ENCODE measurements at places on chromosomes 12 and 14. TPM values are rescaled to one million over a fixed set of nuclear protein-coding genes. Genes with fewer than 3 reads are reported as not detected.

DNA sequence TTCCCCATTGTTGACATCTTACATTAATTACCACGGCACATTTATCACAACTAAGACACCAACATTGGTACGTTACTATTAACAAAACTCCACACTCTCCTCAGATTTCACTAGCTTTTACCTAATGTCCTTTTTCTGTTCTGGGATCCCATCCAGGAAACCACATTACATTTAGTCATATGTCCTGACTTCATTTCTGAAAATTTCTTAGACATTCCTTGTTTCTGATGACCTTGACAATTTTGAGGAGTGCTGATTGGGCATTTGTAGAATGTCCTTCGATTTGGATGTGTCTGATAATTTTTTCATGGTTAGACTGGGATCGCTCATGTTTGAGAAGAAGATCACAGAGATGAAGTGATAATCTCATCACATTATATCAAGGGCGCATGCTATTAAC, 34.6 kb upstream of the ACSM4 start:
- DNase-seq, result no peak

DNA sequence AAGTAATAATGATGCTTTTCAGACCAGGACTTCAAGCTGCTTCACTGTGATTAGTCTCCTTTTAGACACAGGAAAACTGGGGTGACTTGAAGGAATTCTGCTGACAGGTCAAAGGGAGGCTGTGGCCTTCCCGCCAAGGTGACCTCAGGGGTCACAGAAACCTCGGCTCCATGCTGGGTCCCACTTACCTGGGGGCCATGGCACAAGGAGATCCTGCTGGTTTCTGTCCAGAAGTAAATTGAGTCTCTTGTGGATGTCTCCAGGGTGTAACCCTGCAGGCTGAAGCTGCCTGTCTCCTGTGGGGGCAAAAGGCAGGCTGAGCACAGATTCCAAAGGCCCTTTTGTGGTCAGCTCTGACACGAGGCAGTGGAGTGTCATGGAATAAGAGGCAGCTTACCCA, 138.7 kb upstream of the MED13L start:
- DNase-seq, result no peak

DNA sequence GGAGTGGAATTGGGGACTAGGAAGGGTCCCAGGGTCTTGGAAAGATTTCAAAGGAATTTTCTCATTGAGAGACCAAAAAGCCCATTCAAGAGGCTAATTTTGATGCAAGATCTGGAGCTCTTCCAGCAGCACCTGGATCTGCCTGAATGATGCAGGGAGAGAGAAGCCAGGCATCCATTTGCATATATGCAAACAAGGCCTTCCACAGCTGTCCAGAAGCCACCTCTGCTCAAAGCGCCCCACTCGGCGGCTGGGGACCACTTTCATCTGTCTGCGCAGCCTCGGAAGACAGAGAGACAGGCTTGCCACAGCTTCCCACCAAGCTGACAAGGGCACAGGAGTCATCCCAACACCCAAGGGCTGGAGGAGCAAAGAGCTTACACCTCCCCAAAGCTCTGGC, 295.6 kb downstream of the DPF3 start:
- no peak for DNase-seq

GRCh38 chr14:54794159-54794558, 108.5 kb downstream of the GCH1 start:
- no peak for DNase-seq

- DNase-seq, result no peak
Measured at GRCh38 chr14:65392296-65392695, 20.2 kb upstream of the FUT8 start.

GRCh38 chr14:56321861-56322260, 203.7 kb downstream of the PELI2 start:
- DNase-seq, result no peak

DNA sequence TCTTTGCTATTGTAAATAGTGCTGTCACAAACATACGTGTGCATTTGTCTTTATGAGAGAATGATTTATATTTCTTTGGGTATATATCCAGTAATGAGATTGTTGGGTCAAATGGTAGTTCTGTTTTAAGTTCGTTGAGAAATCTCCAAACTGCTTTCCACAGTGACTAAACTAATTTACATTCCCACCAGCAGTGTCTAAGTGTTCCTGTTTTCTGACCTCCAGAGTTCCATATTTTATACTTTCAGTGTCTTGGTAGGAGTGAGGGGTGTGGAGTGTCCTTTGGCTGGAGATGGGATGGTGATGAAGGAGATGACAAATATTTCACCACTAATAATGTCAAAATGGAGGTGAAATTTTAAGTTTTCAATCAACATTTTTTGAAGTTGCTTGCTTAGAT, 86.4 kb downstream of the DACT1 start:
- no peak for DNase-seq

- DNase-seq, result no peak
Measured at GRCh38 chr14:61662437-61663311, 32.6 kb upstream of the HIF1A start.

- DNase-seq, result no peak
Measured at GRCh38 chr12:70759161-70759918, 122.1 kb upstream of the PTPRB start.

DNA sequence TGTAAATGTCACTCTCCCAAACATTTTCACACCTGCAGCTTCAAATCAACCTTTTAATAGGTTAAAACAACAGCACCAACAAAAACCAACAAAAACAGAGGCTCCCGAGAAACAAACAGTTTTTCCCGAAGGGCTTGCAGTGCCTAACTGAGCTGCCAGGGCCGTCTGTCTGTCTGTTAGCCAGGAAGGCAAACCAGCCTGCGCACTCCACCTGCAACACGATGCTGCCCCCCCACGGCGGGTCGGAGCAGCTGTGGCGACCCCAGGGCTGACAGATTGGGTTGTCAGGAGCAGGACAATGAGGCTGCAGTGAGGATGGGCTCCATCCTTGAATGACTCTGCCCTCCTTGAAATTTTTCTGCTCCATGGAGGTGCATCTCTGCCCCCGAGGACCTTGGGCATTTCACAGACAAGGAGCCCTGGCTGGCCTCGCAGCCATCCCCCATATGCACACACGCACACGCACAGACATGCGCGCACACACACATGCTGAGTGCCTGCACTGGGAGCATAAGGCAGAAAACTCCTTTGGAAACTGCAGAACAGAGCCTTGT, 2.6 kb downstream of the RTL1 start:
- DNase-seq, result no peak

GRCh38 chr14:24167469-24168114, 4.3 kb upstream of the REC8 start:
- no peak for DNase-seq

GRCh38 chr12:120015313-120015712, 26.3 kb downstream of the BICDL1 start:
- DNase-seq, result no peak

DNA sequence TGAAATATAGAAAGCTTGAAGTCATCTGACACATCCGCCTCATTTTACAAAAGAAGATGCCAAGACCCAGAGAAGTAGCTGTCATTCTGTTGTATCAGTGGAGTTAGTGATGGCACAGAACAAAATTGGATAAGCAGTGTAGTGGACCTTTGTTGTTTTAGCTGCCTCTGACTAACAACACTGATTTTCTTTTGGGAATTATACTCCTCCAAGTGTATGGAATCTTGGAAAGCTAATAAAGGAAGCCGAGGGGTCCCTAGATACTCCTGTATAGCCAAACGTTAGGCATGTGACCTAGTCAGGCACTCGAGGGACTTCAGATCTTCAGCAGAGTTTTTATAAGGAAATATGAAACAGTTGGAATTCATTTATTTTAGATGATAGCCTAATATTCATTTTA, 94.5 kb downstream of the OTOGL start:
- no peak for DNase-seq

- no peak for DNase-seq
Measured at GRCh38 chr12:40735551-40736230, 43.5 kb downstream of the CNTN1 start.

DNA sequence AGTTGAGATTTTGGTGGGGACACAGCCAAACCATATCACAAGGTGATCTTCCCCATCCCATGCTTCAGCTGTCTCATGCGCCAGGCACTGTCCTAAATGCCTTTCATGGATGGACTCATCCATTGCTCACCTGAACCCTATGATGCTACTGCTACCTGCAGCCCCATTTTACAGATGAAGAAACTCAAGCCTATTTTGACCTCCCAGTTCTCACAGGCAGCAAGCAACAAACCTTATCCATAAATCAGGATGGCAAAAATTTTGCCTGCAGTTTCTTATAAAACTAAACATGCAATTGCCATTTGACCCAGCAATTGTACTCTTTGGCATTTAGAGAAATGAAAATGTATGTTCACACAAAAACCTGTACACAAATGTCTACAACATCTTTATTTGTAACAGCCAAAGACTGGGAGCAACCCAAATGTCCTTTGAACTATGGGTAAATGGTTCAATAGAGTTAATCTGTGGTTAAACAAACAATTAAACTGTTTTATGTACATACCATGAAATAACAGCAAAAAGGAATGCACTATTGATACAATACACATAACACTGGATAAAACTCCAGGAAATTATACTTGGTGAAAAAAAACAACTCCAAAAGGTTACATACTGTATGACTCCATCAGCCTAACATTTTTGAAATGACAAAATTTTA, 2.6 kb downstream of the NT5DC3 start:
- DNase-seq, result no peak

- no peak for DNase-seq
Measured at GRCh38 chr12:97476255-97476654, 13.7 kb downstream of the RMST start.

DNA sequence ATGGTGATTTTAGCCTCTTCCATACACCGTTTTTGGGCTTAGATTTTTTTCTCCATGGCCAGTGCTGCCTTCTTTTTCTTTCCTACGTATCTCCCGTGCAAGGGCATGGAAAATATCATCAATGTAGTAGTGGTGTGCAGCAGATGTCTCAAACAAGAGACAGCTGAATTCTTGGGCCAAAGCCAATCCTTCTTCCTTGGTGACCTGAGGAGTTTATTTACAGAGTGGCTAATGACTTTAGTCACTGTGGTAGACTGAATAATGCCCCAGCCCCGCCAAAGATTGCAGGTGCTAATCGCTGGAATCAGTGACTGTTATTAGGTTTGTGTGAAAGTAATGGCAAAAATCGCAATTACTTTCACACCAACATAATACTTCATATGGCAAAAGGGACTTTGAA, 235.5 kb upstream of the NOS1 start:
- DNase-seq, result no peak

- no peak for DNase-seq
Measured at GRCh38 chr12:49808686-49809380, 19.4 kb downstream of the NCKAP5L start.

SOX5 gene
- total RNA-seq, result 22.1 TPM

MANSC4 gene
- total RNA-seq, result not detected

FGF6 gene
- not detected for total RNA-seq

CEBPE gene
- total RNA-seq, result 0.37 TPM

Measured in omental fat pad (tissue), 4 donors.